ENCODE measurements at places on chromosomes 7 and 10. TPM values are rescaled to one million over a fixed set of nuclear protein-coding genes. Genes with fewer than 3 reads are reported as not detected.

DNA sequence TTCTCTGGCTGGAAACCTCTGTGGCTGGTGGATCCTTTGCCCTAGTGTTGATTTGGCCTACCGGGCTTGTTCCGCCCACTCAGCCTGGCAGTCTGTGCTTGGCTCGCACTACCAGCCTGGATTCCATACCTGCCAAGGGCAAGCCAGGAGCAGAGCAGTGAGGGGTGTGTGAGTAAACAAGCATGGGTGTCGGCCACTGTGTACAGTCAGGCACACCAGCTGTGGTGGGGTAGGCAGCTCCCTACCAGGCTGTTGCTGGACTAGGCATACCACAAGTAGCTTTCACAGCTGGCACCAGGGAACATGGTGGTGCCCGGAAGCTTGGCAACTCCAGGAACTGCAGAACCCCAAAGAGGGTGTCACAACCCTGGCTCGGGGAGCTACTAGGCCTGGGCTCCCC lies 942.9 kb upstream of the LRRN3 start:
- no peak for DNase-seq

- DNase-seq = peak; percentile 93
Observed at GRCh38 chr10:78931321-78932053, 137.3 kb upstream of the ZMIZ1 start.

DNA sequence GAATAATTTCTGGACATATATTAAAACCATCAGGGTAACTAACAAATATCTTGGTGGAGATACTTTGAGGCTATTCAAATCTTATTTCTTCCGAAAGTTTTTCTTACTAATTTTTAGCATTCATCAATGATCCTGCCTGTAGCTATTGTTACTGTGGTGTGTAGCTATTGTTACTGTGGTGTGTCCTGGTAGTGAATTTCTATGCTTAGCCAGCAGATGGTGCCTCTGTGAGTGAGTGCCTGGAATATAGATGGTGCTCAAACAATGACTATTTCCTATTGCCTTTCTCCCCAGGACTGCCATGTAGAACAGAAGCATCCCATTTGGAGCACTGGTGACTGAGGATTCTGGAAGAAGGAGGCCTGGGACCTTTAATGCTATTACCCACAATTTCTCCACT lies 245.7 kb downstream of the CCSER2 start:
- no peak for DNase-seq

DNA sequence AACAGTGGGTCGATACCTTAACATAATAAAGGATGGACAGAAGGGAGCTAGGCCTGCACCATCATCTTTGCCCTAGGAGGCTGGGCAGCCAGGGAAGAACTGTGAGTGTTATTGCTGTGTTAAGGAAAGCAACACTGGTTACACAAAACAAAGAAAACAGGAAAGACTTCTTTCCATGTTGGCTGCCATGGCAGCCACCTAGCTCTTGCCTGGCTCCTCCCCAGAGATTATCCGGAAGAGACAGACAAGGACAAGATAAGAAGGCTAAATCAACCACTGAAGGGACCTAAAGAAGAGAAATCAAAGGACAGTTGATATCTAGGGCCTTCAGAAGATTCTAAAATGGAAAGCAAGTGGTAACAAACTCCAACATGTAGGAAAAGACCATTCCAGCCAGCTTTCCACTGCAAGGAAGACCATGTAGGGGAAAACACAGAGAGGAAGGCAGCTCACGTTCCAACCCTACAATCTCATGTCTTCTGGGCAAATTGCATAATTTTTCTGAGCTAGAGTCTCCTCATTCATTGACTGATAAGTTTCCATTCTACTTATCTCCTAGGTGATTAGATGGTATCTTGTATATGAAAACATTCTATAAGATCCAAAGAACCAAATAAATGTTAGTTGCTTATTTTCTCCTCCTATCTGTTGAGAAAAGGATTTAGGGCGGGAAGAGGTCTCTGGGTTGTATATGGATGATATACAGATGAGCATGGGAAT lies 51.2 kb downstream of the SP8 start:
- DNase-seq = no peak

DNA sequence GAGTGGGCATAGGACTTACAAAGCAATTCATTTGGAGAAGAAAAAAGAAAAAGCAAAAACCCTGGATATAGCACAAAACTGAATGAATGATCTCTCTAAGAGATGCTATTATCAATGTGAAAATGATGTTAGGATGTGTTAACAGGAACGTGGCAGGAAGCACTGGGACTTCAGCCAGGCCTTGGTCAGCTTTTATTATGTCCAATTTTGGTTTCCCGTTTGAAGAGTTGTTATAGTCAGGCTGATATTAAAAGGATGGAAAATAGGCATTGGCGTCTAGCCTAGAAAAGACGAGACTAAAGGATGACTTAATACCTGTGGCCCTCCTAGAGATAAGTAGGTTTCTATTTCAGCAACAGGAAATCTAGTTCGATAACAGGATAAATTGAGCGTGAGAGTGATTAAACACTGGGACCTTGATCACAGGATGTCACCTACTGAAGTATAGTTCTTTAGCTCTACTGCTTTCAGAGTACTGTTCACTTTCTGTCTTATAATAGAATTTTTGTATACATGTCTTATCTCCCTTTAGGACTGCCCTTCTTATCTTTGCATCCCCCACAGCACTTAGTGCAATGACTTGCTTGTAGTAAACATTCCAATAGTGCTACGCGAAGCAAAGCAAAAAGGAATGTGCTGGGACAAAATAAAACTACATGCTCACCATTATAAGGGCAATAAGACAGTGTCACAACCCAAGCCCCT lies 99.8 kb upstream of the AGBL3 start:
- peak; percentile 92 for DNase-seq

DNA sequence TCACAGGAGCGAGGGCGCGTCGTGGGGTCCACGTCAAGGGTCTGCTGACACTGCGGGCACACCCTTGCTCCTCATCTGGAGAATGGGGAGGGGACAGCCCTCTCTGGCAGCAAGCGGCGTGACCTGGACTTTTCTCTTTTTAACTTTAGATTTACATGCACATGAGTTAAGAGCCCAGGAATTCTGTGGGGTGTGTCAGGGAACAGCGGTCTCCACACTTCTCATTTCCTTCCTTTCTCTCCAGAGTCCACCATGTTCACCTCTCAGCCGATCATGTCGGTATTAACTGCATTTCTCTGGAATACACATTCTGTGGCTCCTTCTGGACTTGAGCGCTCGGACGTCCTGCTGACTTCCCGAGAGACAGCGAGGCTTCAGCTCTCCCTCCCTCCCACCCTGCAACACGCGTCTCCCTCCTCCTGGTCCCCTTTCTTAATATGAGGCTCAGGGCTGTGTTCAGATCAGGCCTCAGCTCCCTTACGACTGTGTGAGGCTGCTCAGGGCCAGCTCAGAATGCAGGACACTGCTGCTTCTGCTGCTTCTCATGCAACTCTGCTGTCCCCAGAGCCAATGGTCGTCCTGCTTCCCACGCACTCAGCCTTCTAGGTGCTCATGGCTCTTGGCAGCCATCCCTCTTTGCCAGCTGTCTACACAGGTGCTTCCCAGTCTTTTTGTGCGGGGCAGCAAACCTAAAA lies 261.3 kb downstream of the ELFN1 start:
- DNase-seq = peak; percentile 81

- no peak for DNase-seq
Observed at GRCh38 chr7:103474956-103475355, 28.9 kb upstream of the SLC26A5 start.

TMEM176B gene
- not detected for total RNA-seq

DNA sequence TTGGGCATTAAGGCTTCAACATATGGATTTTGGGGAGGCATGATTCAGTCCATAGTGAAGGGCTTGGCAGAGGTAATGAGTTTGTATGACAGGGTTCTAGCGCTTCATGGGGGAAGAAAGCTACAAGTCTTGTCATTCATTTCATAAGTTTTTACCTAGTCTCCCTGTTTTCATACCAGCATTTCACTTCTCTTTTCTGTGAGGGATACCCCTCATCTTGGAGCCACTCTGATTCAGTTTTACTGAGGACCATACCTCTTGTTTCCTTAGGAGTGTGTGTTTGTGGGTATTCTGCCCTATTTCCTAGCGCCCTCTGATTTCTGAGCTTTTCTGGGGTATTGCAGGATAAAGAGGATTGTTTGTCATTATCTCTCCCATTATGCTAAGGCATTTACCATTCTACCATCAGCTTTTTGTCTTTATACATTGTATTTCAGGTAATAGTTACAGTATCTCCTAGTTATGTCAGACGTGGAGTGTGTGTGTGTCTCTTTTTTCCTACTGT lies 6.8 kb downstream of the RSBN1L start:
- DNase-seq = no peak

- peak; percentile 16 for DNase-seq
Observed at GRCh38 chr7:55087521-55087961, 68.7 kb downstream of the EGFR start.

NCF1 gene
- not detected for total RNA-seq

AKR1C8 gene
- total RNA-seq = not detected

- no peak for DNase-seq
Observed at GRCh38 chr7:32582036-32582435, 86.7 kb downstream of the AVL9 start.

FAM25A gene
- not detected for total RNA-seq

HOXA3 gene
- 3.5 TPM for total RNA-seq

- peak; percentile 49 for DNase-seq
Observed at GRCh38 chr7:155860840-155861479, 48.7 kb upstream of the SHH start.

GRCh38 chr7:26584326-26584725 lies 280.1 kb downstream of the SKAP2 start:
- no peak for DNase-seq

- DNase-seq = no peak
Observed at GRCh38 chr7:4792537-4793126, 17.2 kb downstream of the AP5Z1 start.

- peak; percentile 45 for DNase-seq
Observed at GRCh38 chr7:143490717-143491306, 13.1 kb downstream of the TAS2R41 start.

- no peak for DNase-seq
Observed at GRCh38 chr10:6503171-6503570, 76.9 kb downstream of the PRKCQ start.

GRCh38 chr7:38506004-38506403 lies 125.2 kb downstream of the AMPH start:
- no peak for DNase-seq

GNGT1 gene
- total RNA-seq = not detected

Measured in fibroblast of the aortic adventitia (primary cell).